AG04450 (cell line): ENCODE measurements at places on chromosomes 7 and 10.

DNA sequence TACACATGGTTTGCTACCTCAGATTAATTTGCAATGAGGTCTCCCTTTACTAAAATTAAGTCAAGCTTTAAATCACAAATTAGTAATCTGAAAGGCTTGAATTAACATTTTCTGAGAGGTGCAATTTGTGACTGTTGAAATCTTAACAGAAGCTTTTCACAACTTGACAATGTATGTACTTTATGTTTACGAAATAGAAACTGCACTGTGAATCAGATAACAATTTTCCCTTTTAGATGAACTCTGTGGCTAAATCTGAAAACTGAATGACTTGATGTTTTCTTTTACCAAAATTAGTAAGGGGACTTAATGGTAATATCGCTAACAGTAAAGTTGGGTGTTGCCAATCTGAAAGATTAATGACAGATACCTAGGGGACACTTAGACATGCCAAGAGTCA lies 197.6 kb downstream of the RAPGEF5 start:
- no peak for DNase-seq

DNA sequence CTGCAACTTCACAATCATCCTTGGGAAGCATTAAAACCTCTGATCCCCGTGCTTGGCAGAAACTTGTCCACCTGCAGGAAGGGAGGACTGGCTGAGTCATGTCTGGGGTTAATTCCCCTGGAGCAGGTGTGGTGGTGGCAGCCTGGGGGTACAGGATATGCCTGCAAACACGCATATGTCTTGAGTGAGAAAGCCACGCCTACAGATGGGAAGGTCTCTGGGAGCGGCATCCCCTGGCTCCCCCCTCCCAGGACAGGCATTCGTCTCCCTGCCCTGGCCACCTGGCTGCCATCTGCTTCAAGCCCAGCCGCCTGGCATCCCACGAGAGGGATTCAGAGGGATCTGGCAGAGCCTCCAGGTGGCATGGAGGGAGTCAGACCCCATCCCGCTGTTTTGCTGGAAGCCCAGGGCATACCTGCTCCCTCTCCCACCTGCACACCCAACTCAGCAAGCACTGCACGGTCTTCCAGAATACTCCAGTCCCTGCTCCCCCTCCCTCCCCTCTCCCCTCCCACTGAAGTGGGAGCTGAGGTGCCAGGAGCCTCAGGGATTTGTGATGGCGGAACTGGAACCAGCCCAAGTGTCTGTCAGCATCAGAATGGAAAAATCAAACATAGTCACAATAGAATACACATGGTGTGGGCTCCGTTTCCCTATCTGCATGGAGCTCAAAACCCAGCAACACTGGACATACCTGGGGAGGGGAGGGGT lies 61.0 kb downstream of the CAMK2B start:
- no peak for DNase-seq

GRCh38 chr10:130066743-130067142 lies 43.9 kb downstream of the C10orf143 start:
- no peak for DNase-seq

DNA sequence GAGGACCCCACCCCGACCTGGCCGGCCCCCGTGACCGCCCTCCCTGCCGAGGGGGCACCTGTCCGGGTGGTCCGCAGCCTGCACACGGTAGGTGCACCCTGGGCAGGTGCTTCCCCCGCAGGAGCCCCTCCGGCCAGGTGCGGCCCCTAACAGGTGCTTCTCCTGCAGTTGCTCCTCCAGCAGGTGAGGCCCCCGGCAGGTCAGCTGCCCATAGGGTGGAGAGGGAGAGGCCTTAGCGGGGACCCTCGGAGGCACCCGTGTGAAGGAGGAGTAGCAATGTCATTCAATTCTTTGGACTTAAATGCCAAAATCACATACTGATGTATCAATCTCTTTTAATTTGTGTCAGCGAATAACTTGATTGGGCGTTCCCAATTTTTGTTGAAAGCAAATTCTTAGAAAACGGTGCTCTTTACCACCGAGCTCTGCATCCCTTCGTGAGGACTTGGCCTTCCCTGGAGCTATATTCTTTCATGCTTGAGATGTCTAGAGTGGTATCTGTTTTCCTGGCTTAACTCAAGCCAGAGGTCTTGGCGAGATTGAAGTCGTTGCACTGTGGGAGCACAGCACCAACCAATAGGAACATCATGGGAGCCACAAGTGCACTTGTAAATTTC lies 738 bp upstream of the NCAPG2 start:
- no peak for DNase-seq

GRCh38 chr7:101882595-101883564 lies 65.5 kb downstream of the CUX1 start:
- DNase-seq, result peak; percentile 100

- peak; percentile 71 for DNase-seq
Measured at GRCh38 chr10:4242561-4243035, 457.6 kb upstream of the KLF6 start.

DNA sequence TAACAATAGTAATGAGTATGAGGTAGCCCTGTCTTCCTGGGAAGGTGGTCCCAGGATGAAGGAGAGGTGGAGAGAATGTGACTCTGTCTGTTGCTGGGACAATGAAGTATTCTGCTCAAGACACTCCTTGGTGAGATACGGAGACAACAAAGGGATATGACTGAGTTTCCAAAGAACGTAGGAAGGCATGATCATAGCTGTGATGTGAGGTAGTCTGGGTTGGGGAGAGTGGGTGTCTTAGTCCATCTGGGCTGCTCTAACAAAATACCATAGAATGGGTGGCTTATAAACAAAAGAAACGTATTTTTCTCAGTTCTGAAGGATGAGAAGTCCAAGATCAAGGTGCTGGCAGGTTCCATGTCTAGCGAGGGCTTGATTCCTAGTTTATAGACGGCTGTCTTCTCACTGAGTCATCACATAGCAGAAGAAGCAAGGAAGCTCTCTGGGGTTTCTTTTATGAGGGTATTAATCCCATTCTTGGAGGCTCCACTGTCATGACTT lies 84.9 kb upstream of the RHOBTB1 start:
- peak; percentile 24 for DNase-seq

DNA sequence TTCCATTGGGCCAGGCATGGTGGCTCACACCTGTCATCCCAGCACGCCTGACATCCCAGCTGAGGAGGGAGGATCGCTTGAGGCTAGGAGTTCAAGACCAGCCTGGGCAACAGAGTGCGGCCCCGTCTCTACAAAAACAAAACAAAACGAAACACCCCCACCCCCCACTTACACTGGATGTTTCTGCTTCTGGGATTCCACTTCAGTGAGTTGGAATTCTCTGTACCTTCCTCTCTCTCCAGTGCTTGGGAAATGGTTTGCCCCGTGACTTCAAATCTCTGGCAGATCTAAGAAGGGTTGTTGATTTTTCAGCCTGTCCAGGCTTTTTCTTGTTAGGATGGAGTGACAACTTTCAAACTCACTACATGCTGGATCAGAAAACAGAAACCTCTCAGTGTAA lies 106.9 kb downstream of the ANLN start:
- no peak for DNase-seq
